T-helper 1 cell (primary cell): ENCODE measurements at places on chromosomes 6 and 20.

DNA sequence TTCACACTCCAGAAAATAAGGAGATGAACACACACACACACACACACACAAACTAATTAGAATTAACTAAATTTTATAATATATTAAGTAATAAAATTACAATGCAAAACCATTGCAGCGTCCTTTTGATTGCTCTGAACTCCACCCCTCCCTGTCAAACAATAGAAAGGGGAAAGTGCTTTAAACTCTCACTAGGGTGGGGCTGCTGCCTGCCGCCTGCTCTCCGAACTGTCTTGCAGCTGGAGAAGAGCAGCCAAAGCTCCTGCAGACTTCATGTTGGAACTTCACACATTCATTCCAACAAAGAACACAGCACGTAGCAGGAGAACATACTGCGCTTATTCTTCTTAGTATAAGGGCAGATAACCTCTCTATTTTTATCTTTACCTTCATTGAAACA is 83.2 kb downstream of the GCLC start:
- no peak for DNase-seq

DNA sequence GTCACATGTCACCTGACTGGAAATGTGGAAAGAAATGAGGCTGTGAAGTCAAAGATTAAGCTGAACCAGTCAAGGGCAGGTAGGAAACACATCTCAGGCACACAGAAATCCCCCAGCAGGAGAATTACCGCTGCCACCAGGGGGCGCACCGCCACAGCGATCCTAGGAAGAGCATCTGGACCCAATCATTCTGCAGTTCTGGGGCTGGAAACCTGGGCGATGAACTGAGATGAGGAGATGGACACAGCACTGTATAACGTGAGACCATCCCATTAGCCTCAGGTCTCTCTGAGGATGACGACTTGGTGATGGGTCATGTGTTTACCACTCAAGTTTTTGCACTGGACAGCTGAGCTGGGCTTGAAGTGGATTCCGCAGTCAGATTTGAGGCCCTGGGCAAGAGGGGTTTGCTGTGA is 6.5 kb upstream of the SLC24A3 start:
- peak; percentile 36 for DNase-seq

- no peak for DNase-seq
These were observed 31.1 kb upstream of the SPO11 start for GRCh38 chr20:57298457-57298856.

DNA sequence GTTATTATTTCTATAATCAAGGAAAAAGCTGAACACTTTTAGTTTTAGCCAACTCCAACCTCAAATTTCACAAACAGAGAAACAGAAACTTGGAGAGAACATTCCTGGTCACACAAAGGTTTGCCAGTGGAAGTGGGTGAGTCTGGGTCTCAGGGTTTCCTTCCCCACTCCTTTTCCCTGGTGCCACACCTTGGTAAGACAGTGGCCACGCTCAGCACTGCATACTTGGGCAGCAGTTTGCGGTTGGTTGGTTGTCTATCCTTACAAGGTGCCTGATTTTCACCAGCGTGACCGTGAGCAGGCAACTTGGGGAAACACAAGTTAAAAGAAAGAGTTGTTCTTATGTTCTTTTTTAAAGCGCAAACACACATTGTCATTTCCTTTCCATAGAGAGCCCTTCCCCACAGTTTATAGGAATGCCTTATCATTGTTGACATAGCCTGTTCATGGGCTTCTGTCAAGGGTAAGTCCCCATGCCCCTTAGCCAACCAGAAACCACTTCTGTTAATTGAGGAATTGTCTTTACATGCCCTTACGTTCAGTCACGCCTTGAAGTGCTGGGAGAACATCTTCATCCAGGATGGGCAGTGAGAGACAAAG is 82.2 kb downstream of the RIN2 start:
- DNase-seq = no peak

DNA sequence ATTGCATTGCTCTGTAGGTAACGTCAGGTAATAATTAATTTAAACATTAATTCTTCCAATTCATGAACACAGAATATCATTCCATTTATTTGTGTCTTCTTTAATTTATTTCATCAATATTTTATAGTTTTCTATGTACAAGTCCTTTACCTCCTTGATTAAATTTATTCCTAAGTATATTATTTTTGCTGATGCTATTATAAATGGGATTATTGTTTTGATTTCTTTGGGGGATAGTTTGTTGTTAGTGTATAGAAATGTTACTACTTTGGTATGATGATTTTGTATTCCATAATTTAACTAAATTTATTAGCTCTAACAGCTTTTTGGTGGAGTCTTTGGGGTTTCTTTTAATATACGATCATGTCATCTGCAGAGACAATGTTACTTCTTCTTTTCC is 44.7 kb upstream of the CCND3 start:
- no peak for DNase-seq

DNA sequence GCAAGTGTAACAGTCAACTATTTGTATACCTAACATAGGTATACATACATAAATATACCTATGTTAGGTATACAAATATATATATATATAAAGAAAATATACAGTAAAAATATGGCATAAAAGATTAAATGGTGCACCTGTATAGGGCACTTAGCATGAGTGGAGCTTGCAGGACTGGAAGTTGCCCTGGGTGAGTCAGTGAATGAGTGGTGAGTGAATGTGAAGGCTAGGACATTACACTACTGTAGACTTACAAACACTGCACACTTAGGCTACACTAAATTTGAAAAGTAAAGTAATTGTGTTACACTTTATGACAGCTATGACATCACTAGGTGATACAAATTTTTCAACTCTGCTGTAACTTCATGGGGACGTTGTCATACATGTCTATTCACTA is 65.6 kb downstream of the CDC5L start:
- DNase-seq = no peak

GRCh38 chr6:91645811-91646210 is 1058.9 kb upstream of the MAP3K7 start:
- no peak for DNase-seq

GRCh38 chr20:53872561-53873229 is 197.7 kb downstream of the BCAS1 start:
- peak; percentile 26 for DNase-seq

GRCh38 chr6:31172973-31173384 is 2.5 kb upstream of the POU5F1 start:
- no peak for DNase-seq

GRCh38 chr6:26157251-26158075 is 70.2 kb downstream of the HFE start:
- peak; percentile 68 for DNase-seq

GRCh38 chr20:57335392-57335791 is 5.8 kb downstream of the SPO11 start:
- no peak for DNase-seq

- no peak for DNase-seq
These were observed 556 bp downstream of the NKX2-4 start for GRCh38 chr20:21396599-21397340.

- no peak for DNase-seq
These were observed 5.3 kb downstream of the GHRH start for GRCh38 chr20:37256286-37256685.

DNA sequence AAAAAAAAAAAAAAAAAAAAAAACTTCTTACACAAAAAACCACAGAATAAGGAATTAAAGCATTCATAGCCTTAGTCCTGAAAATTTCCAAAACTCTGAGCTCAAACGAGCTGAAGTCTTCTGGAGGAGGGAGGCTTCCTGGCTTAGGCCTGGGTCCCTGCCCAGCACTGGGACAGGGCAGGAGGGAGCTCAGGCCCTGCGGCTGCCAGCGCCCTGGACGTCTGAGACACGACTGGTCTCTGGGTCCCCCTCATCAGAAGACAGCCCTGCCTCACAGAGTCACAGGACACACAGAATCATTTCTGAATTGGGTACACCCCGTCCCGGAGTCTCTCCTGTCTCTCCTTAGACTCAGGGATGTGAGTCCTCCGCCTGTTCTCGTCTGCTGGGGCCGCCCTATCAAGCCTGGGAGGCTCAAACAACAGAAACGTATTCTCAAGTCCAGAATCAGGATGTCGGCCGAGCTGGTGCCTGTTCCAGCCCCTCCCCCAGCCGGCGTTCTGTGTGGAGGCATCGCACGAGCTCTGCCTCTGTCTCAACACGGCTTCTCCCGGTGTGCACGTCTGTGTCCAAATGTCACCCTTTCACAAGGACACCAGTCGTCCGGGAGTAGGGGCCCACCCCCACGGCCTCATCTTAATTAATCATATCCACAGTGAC is 39.4 kb downstream of the ZBTB46 start:
- DNase-seq = no peak

GRCh38 chr6:121886223-121886830 is 450.9 kb downstream of the GJA1 start:
- DNase-seq = no peak

DNA sequence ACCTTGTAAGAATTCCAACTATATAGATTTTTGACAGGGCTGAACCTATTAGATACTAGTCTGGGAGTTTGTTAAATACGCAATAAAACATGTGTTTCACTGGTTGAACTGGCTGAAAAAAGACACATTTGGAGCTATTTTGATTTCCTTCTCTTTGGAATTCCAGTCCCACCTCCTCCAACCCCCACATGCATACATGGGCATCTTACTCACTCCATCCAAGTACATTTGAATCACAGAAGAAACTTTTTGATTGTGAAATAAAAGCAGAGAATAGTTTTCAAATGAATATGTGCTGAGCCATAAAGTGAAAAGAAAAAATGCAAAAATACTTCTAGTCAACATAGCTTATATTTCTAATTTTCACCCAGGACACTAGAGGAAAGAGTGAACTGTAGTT is 33.9 kb upstream of the STXBP5 start:
- no peak for DNase-seq

- no peak for DNase-seq
These were observed 15.8 kb downstream of the MYB start for GRCh38 chr6:135196739-135197510.

DNA sequence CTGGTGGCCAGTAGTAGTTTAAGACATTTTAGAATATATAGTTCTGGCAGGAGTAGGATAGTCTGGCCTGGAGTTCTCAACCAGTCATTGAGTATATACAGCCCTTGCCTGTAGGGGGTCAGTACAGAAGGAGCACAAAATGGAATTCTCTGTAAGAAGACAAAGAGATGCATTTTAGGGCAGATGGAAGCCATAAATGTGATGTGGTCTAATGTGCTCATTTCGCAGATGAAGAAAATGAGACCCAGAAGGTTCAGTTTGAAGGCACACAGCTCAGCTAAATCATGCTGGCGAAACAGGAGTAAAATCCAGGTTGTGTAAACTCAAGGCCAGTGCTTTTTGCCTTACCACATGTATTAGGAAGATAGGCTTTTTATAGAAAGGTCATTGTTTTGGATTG is 29.6 kb downstream of the QKI start:
- no peak for DNase-seq

- peak; percentile 29 for DNase-seq
These were observed 195.0 kb downstream of the KHDC1L start for GRCh38 chr6:73030257-73030656.

GRCh38 chr6:118584911-118585310 is 36.8 kb downstream of the PLN start:
- DNase-seq = no peak

DNA sequence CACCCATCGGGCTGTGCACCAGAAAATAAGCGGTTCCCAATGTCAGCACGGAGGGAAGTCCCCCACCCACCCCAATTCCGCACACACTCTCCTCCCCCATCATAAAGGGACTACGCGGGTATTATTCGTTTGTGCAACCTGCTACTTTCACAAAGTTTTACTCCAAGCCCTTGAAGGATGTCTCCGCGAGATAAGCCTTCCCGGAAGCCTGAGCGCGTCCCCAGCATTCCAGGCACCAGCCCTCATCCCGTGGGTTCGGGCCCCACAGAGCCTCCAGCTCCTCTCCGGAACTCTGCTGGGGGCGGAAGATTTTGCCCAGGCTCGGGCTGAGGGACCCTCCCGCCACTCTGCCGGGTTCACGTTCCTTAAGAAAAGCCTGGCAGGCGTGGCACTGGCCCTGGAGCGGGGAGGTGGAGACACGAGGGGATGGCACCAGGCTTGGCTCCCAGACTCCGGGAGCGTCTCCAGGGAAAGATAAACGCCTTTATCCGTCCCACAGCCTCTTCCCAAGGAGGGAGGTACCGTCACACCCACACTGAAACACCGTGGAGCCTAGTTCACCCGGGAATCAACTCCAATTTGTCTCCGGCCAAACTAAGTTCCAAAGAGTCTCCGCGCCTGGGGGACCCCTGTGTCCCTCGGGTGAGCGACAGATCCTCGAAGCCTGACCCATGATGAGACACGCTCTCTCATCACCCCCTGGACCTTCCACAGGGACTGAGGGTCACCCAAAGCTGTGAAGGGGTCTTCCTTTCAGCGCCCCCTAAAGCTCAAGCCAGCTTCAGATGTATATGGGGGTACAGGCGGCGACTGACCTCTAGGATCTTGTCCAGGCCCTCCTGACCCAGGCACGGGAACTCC is 934 bp downstream of the KCNK5 start:
- no peak for DNase-seq

GRCh38 chr6:36627801-36628246 is 33.7 kb downstream of the SRSF3 start:
- no peak for DNase-seq

- DNase-seq = no peak
These were observed 9.0 kb upstream of the EXOC2 start for GRCh38 chr6:701700-702479.

GRCh38 chr6:38020593-38020992 is 201.1 kb downstream of the ZFAND3 start:
- no peak for DNase-seq

DNA sequence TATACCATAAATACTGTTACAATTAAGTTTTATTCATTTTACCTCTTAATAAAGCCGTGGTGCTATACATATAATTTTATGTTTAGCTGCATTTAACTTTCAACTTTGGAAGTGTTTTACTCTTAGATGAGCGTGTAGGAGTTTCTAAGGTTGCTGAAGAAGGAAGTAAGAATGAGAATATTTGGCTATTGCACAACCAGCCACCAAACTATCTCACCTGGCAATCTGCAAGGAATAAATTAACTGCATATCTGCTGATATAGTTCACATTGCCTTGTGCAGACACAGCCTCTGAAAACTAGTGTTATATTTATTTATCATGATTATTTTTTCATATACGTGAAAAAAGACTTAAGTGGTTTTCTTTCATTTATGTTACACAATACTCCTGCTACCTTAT is 230.4 kb downstream of the PLCB1 start:
- no peak for DNase-seq

- no peak for DNase-seq
These were observed 69.5 kb upstream of the FABP7 start for GRCh38 chr6:122709922-122710512.

DNA sequence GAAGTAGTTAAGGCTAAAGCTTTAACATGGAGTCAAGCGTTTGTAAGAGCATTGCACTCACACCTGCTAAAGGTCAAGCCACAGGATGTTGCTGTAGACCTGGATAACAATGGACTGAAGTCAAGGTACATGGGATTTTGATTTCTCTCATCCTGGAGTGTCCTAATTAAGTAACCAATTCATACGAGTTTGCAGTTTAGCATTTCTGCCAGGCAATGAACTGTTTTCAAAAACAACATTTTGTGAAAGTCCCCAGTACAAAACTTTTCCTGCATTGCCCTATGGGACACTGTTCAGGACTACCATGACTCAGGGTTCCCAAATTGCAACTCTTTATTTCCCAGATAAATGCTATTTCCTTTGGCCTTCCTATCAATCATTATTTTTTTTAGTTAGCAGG is 17.4 kb upstream of the SIRPB1 start:
- DNase-seq = no peak

GRCh38 chr6:52103623-52104022 is 16.2 kb upstream of the PKHD1 start:
- DNase-seq = no peak

- DNase-seq = no peak
These were observed 70.6 kb downstream of the HDDC2 start for GRCh38 chr6:125231133-125231532.
